ENCODE measurements at places on chromosomes 6 and 20.

- DNase-seq, result no peak
Observed at GRCh38 chr6:119210596-119210995, 132.1 kb upstream of the FAM184A start.

DNA sequence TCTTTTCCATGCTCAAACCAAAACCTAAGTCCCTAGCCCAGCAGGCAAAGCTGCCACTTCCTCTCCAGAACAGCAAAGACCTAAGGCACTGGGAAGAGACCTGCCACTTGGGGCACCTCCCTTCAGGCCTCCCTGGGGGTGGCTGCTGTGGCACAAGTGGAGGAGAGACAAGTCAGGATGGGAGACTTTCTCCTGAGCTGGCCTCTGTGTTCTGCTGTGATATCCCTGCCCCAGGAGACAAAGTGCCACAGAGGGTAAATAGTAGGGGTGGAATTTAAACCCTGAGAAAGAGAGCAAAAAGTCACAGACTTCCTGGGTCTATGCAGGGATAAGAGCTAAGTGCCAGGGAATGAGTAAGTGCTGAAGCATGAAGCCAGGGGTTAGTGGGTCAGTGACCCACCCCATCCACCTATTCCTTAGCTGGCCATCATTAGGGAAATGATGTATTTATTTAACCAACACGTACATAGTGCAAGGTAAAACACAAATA, 84.2 kb downstream of the MRPL14 start:
- DNase-seq, result no peak

DNA sequence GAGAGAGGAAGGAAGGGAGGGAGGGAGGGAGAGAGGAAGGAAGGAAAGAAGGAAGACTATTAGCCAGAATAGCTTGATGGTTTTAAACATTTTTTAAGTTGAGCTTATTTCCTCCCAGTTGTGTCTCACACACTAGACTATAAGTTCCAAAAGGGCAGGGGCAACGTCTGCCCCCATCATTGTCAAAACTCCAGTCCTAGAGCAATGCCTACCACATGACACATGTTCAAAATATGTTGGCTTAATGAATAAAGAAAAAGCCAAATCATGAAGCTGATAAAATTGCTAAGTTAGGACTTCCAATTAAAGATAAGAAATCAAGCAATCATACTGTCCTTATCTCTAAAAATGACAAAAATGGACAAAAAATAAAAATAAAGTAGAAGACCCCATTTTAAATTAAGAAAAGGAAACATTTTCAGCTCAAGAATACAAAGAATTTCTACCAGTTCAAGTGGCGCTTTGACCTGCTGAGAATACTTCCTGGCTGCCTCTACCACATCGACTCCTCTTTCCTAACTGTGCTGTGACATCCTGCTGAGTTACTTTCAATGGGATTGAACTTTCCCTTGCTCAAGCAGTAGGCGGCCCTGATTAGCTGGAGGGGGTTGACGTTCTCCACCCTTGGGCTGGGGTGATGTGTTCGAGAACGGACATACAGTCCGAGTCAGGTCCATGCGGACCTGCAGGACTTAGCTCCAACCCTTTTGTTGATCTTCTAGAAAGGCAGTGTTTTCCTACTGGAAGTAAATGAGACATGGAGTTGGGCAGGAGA, 283.9 kb upstream of the FOXQ1 start:
- no peak for DNase-seq

DNA sequence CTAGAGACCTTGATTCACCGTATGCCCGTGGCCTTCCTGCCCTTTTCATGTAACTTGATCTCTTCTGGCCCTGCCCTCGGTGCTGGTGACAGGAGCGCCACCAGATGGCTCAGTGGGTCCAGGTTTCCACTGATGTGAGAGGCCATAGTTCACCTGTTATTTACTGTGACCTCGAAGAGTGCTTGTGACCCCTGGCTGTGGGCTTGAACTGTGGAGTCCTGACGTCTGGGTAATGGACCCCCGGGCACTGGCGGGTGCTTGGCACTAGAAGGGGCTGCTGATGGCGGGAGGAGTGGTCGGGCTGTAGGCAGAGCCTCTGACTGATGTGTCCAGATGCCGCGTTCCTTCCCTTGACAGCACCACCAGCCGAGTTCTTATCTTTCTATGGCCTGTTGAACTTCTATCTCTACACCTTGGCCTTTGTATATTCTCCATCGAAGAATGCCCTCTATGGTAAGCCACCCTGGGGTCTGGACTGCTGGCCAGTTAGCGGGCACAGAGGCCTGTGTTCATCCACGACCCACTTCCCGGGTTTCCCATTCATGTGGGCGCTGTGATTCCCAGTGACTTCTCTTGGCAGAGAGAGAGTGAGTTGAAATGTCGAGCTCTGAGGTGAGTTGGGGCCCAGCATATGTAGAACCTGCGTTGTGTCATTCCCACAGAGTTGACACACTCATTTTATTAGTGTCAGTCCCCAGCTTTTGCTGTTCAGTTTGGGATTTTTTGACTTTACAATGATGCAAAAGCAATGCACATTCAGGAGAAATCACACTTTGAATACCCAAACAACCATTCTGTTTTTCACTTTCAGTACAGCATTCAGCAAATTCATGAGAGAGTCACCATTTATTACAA, 14.9 kb downstream of the DYNLT1 start:
- DNase-seq, result no peak

DNA sequence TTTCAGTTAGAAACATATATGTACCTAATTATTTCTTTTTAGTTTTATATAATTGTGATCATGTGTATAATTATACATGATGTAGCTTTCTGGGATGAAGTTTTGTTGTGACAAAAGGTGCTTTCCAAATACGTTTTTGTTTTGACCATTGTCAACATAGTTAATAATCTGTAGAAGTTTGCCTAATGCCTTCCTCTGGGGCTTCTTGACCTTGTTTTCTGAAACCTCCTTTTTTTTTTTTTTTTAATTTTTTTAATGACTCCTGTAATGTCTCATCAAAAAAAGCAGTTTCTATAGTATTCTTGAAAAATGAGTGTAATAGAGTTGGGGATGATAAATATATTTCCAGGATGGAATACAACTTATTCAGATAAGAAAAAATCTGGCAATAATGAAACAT, 434.7 kb upstream of the SOX4 start:
- no peak for DNase-seq

GRCh38 chr20:34220561-34220960, 20.7 kb upstream of the ASIP start:
- DNase-seq, result no peak

DNA sequence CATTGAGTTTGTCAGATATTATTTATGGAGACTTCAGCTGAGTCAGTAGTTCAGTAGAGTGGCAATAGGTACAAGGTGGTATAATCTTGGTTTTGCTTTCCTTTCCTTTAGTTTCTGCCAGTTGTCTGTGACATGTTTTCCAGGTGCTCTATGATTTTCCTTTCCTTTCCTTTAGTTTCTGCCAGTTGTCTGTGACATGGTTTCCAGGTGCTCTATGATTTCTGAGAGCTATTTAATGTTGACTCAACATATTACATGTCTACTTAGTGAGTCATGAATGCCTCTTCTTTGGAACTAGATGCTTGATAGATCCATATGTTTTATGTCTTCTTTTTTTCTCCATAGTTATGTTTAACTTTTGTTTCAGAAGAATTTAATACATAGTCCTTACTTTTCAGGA, 186.4 kb upstream of the DEFB112 start:
- no peak for DNase-seq

DNA sequence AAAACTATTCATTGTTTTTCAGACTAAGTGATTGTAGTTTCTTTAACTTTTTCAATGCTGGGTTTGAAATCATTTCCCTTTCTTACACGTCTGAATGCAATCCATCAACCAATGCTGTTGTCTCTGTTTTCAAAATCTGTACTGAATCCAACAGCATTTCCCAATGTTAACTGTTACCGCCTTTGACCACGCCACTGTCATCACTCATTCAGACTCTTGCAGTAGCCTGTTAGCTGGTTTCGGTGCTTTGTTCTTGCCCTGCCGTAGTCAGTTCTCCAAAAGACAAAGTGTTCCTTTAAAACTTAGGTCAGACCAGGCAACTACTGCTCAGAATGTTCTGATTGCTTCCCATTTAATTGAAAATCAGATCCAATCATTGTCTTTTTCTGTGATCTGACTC, 131.3 kb downstream of the PLCB4 start:
- DNase-seq, result no peak

DNA sequence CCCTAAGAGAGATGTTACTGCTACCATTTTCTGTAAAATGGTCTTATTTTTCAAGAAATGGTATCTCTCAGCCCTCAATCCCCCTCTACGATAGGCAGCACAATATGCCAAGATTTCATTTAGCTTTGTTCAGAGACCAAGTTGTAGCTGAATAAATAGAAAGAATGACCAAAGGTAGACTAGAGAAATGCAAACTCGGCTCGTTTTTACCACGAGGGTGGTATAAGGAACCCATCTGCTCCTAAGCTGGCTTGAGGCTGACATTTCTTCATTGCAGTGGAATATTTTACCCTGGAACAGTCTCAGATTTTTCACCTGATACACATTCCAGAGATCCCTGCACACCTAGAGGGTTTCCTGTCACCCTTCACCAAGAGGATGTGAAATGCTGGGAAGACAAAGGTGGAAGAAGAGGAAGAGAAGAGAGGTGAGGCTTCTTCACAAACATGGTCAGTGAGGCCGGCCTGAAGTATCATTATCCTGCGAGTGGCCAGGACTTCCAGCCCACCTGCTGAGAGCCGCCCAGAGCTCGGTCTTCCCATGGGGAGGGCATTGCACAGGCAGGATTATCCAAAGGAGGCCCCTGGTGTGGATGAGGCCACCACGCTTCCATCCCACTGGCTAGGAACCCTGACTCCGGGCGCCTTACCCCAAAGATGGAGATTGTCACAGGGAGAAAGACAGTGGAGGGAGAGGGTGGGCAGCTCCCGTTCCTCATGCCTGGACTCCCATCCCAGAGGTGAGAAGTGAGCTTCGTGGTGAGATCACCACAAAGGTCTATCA, 57.1 kb upstream of the AFDN start:
- no peak for DNase-seq

GRCh38 chr6:33217681-33218080, 9.4 kb downstream of the RING1 start:
- DNase-seq, result no peak

DNA sequence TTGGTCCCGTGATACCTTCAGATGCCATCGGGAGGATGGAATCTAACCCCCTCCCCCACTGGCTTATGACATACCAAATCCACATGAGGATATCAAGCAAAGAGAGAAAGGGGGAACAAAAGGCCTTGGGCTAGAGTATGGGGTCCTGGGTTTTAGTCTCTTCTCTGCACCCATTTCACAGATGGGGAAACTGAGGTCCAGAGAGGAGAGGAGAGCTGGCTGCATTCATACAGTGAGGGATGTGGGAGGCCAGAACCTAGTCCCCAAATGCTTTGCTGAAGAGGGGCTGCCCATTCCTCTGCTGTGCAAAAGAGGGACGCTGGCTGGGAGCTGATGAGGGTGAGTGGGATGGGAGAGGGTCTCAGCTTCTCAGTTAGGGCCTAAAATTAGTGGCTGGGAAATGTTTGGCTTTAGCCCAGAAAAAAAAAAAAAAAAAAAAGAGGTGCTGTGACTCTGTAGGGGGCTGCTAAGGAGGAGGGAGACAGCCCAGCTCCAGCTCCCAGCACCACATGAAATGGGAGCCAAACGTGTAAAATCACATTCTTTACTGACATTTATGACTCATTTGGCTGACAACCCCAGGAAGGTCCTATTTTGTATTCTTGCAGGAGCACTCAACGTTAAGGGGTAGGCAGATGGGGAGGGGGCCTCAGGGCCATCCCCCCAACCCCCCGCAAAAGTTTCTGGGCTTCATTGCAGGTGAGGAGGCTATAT, 11.9 kb downstream of the XKR7 start:
- no peak for DNase-seq

- DNase-seq, result no peak
Observed at GRCh38 chr6:8066108-8066507, 1.9 kb upstream of the BLOC1S5 start.

GRCh38 chr20:25205277-25206062, 10.0 kb downstream of the ENTPD6 start:
- DNase-seq, result no peak

- DNase-seq, result peak; percentile 28
Observed at GRCh38 chr6:90186637-90187371, 109.8 kb downstream of the BACH2 start.

GRCh38 chr6:157518397-157519250, 137.6 kb downstream of the ZDHHC14 start:
- DNase-seq, result no peak

DNA sequence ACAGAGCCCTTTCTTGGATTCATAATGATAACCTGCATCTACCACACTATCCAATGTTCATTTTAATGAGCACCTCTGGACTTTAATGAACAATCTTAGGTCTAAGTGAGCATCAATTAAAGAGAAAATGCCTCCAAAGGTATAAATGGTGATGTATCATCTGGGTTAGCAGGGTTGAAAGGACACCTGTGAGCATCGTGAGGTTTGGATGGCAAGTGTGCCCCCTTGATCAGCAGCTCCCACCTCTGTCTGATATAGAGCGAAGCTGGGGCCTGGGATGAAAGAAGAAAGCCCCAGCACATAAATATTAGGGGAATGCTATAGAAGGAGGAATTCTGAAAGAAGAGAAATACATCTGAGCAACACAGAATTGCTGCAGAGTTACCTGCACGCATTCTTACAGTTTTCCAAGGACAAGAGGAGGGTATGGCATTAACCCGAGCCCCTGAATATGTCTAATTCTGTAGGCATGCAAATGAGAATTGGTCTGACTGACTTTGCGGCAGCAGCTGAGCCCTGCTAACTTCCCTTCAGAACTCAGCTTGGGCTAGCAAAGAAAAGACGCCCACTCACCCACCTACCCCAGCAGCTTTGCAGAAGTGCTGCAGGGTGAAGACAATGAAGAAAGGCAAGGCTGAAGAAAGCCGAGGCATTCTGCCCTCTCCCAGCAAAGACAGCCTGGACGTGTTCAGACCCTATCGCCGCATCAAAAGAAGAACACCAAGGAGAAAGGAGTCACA, 136.2 kb downstream of the GMPR start:
- no peak for DNase-seq

DNA sequence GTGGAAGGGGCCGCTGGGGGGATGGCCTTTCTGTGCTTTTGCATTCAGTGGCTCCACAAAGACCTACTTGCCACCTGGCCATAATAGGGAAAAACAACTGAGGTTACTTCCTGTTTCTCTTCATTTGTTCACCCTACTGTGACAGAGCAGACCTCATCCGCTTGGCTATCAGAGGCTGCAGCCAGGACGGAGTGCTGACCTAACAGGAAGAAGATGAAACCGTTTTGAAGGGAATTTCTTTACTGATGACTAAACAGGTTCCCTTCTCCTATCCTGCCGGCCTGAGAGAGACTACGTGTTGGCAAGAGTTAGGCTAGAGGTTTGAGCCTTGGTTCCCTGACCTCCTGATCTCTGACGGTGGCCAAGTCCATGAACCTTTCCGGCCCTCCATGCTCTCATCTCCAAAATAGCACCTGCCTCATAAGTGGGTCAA, 21.3 kb downstream of the PRR18 start:
- no peak for DNase-seq

DNA sequence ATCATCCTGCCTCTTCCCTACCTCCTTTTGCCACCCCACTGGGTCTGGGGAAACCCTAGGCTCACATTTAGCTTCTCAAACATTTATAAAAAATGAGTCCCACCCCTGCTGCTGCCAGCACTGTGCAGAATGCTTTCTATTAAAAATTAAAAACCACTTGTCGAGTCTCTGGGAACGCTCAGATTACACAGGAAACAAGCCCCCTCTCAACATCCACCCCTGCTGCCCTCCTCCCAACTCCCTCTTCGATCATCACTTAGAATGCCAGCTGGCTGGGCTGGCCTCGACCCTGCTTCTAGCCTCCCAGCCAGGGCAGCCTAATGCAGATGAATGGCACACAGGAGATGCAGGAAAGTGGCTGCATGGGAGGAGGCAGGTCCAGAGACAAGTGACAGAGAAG, 75.8 kb downstream of the CDH22 start:
- DNase-seq, result no peak
